ENCODE measurements at places on chromosomes 3 and 15.
A peak's percentile ranks its signal among the peaks of the same experiment; 100 is the strongest.

DNA sequence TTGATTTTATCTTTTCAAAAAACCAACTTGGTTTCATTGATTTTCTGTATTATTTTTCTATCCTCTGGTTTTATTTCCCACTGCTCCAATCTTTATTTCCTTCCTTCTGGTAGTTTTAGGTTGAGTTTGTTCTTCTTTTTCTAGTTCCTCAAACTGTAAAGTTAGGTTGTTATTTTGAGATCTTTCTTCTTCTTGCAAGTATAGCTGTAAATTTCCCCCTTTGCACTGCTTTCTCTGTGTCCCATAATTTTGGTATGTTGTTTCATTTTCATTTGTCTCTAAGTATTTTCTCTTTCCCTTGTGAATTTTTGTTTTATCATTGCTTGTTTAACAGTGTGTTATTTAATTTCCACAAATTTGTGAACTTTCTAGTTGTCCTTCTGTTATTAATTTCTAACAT is 120.0 kb downstream of the PLD1 start:
- no peak overlapping the region for H3K27ac ChIP-seq
- H3K36me3 ChIP-seq = peaks cover 2% of the 10 kb centered on the region
- H3K4me3 ChIP-seq = no peak overlapping the region
- H3K4me1 ChIP-seq = peaks cover 10% of the 10 kb centered on the region
- DNase-seq = no peak

- H3K4me1 ChIP-seq = no peaks in the 10 kb centered on the region
- no peak overlapping the region for H3K4me3 ChIP-seq
- no peak overlapping the region for H3K27ac ChIP-seq
- no peaks in the 10 kb centered on the region for H3K36me3 ChIP-seq
- H3K27me3 ChIP-seq = peaks cover 16% of the 10 kb centered on the region
Observed at GRCh38 chr15:57551715-57552677, 39.7 kb upstream of the MYZAP start.

DNA sequence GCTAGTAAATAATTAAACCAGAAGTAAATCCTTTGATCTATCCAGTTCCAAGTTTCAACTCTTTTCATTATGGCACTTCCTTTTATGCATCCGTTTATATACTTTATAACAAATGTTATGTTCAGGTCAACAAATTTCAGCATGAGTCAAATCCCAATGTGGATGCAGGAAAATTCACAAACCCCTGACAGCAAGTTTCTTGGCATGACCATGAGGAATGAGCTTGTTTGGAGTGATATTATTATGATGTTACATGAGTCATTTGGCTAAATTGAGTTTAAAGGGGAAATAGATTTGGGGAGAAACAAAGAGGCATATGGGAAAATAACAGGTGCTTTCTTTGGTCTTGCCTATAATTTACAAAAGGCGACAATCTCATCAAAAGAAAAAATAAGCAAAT is 32.1 kb upstream of the KCNMB2 start:
- no peak for DNase-seq
- no peak overlapping the region for H3K4me3 ChIP-seq
- H3K4me1 ChIP-seq = no peaks in the 10 kb centered on the region
- no peaks in the 10 kb centered on the region for H3K27me3 ChIP-seq
- H3K27ac ChIP-seq = no peak overlapping the region

GRCh38 chr15:79212589-79213157 is 69.8 kb upstream of the ANKRD34C start:
- peaks cover 46% of the 10 kb centered on the region for H3K27me3 ChIP-seq
- no peaks in the 10 kb centered on the region for H3K36me3 ChIP-seq
- H3K27ac ChIP-seq = no peak overlapping the region
- H3K4me3 ChIP-seq = no peak overlapping the region
- no peak for DNase-seq

DNA sequence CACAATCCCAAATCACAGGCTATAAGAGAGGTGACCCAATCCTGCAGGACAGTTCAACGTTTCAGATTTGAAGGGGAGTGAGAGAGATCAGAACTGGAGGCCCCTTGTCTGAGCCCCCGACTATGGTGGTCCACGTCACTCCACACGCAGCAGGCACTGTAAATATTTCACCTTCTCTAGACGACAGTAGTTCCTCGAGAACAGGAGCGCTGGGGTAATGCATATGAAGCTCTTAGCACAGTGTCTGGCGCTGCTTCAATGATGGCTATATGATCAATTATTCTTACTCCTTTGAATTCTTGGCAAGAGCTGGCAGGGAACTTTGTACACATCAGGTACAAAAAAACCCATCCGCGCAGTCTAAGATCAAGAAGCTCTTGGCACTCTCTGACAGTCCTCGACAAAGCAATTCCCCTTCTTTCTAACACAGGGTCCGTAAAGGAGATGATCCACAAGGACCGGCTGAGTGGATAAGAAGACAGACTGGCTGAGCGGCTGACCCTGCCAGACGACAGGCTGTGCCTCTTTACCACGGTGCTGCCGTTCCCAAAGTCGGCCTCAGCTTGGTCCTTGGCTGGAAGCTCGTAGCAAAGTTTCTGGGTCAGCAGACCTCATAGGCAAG is 522 bp upstream of the NRROS start:
- DNase-seq = no peak
- peaks cover 29% of the 10 kb centered on the region for H3K36me3 ChIP-seq
- H3K4me3 ChIP-seq = peak overlapping the region; percentile 89
- H3K27ac ChIP-seq = peak overlapping the region; percentile 84
- H3K27me3 ChIP-seq = no peaks in the 10 kb centered on the region

All from activated CD8-positive, alpha-beta memory T cell treated with anti-CD3 and anti-CD28 coated beads, Interleukin-2, amount 10 ng/mL, durations not matched to agents 7 days and 5 days (primary cell).